A549 (cell line): ENCODE measurements at places on chromosomes 11 and 22.

DNA sequence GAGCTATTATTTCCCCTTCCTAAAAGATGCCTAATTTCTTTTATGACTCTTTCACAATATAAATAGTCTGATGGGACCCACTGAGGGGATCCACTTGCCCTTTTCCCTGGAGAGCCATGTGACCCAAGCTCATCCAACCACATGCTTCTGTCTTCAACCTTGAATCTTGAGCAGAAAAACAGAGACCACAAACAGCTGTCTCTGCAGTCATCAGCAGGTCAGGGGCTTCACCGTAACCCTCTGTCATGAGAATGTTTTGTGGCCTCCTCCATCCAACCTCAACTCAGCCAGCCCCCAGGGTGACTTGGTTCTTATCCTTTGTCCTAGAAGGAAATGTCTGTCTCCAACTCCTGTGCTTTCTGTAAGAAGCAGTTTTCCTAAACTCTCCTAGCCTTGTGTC is 129.6 kb upstream of the POU2AF2 start:
- no peak for DNase-seq

DNA sequence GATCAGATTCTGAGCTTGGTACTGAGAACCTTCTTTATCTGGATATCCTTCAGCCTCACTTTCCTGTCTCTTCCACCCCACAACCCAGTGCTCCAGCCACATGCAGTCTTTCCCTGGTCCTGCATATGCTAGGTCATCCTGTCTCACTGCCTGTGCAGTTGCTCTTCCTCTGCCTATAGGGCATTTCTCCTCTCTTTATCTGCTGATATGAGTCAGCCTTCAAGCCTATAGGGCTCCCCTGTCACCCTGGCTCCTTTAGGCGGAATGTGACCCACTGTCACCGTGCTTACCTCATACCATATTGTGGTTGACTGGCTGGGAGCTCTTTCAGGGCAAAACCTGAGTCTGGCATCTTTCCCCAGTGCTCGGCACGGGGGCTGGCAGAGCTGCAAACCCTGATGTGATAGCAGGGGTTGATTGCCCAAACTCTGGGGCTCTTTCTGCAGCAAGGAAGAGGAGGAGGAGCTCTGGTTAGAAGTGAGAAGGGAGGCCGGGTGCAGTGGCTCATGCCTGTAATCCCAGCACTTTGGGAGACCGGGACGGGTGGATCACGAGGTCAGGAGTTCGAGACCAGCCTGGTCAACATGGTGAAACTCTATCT is 26.3 kb downstream of the MEI1 start:
- peak; percentile 8 for DNase-seq

DNA sequence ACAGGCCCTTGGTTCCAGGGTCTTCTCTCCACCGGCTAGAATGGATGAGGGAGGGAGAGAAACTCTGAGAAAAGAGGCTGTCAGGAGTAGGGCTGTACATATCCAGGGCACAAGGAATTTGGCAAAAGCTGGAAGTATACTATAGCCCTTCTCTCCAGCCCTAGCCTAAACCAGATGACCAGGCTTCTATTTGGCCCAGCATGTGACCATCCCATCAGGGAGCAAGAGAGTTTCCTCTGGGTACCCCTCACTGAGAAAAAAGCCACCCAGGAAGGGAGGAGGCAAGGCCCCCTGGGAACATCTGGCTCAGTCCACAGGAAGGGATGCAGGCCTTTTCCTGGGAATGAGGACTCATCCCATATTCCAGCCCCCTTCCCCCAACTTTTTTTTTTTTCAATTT is 8.3 kb downstream of the CD44 start:
- no peak for DNase-seq

- no peak for DNase-seq
Observed at GRCh38 chr11:3958281-3958680, 102.8 kb downstream of the STIM1 start.

GRCh38 chr11:129426776-129427175 is 51.1 kb downstream of the BARX2 start:
- no peak for DNase-seq

GRCh38 chr11:121606354-121606753 is 153.6 kb upstream of the SORL1-AS1 start:
- DNase-seq: no peak

DNA sequence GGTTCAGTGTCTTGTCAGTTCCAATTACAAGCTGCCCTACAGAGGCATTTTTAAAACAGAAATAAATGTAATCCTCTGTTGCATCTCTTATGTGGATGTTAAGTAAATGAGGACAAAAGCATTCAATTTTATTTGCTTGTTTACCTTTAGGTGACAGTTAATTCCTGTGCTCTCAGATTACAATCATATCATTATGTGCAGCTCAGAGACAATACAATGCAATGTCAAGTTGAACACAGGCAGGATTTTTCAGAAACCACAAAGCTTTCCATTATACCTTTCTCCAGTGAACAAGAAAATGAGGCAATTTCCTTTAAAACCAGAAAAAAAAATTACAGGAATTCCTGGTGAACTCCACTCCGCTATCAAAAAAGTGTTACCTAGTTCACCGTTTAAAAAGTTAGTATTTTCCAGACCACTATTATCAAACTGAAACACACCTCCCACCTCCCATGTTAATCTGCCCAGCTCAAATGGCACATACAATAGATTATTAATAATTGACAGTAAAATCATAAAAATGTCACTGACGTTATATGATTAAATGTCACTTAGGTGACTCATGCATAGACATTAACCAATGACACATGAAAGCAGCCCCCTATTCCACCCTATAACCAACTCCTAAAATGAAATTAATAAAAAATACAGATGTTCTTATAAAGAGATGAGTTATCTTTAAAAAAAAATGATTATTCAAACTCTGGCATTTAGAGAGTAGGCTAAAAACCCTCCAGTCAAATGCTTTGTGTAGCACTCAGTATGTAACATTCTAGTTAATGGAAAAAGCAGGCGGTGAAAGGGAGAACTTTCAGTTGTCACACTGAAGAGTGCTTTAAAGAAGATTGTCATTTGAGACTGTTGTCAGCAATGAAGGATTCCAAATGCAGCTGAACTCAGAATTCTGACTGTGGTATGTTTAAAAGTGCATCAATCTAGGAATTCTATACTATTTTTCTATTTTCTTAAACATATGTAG is 98.6 kb downstream of the MUC15 start:
- DNase-seq: no peak

GRCh38 chr11:79087961-79088318 is 352.9 kb downstream of the TENM4 start:
- DNase-seq: no peak

GRCh38 chr11:104529213-104529612 is 365.3 kb upstream of the PDGFD start:
- no peak for DNase-seq

- no peak for DNase-seq
Observed at GRCh38 chr11:73439002-73439843, 63.0 kb downstream of the RELT start.

DNA sequence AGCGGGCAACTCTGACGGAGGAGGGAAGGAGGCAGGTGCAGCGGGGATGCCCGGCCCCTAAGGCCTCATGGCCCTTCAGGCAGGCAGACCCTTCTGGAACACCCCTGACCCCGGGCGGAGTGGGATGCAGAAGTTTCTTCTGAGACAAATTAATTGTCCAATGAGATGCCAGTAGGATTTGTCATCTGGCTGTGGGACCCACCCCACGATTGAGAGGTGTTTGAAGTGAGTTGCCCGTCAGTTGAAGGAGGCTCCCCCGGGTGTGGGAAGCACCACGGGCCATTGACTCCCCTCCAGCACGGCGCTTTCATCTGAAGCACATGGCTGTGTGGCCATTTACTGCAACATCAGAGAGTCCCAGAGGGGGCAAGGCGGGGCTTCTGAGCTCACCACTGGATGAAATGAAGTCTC is 527.8 kb downstream of the BRD1 start:
- no peak for DNase-seq

GRCh38 chr22:29343313-29343805 is 27.9 kb upstream of the RASL10A start:
- DNase-seq: no peak

DNA sequence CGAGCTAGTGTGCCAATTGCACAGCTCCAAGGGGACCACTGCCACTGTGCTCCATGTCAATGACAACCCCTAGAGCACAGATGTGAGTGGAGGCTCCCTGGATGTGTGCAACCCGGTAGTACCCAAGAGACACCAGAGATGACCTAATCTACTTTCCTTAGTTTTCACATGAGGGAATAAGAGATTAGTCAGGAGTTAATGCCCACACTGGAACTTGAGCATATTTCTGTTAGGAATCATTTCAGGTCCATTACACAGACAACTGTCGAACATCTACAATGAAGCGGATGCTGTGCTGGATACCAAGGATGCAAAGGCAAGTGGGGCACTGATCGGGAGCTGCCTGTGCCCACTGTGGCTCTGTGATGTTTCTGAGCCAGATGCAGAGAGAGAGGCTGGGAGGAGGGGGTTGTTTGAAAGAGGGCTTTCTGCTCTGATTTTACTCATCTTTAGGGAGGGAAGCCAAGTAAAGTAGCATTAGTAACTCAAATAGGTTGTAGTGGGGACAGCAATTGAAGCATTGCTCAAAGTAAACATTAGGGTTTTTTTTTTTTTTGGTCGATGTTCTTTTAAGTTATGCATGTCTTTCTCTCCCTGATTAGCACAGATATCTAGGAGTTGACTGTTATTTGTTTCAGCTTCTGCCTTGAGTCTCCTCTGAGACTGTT is 82.5 kb upstream of the SORL1-AS1 start:
- no peak for DNase-seq

GRCh38 chr11:84501750-84502149 is 1125.4 kb downstream of the DLG2 start:
- no peak for DNase-seq

GRCh38 chr11:87851234-87851633 is 324.0 kb downstream of the RAB38 start:
- DNase-seq: peak; percentile 3

DNA sequence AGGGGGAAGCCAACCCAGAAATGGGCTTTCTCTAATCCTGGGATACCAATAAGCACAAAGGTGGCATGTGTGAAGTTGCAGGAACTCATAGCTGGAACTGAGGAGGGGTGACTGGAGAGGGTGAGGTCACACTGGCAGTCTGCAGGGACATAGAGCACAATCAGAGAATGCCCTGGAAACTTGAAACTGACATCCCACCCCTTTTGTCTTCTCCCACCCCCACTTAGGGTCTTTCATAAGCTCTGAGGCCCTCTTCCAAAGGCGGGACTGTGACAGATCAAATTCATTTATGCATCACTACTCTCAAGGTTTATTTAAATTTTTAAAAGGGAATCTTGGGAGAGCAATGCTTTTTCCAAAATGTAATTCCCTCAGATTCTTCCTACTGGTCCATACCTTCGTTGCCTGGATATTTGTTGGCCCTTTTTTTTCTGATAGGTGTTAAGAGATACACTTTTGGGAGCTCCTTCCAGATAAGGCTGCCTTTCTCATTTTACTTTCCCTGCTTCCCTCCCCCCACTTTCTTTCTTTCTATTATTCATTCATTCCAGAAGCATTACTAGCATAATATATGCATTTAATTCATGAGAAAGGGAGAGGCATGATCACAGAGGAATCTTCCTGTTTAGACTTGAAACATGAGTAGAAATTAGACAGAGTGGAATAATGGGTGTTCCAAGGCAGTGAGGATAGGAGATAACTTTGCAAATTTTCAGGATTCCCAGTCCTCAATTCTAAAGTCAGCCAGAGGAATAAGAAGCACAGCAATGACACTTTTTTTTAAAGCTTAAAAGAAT is 14.8 kb downstream of the OR51E2 start:
- no peak for DNase-seq

GRCh38 chr11:27173545-27173944 is 132.9 kb downstream of the BBOX1 start:
- no peak for DNase-seq

GRCh38 chr22:33000342-33001280 is 57.6 kb downstream of the SYN3 start:
- peak; percentile 8 for DNase-seq
